ENCODE measurements at places on chromosomes 1 and 21. TPM values are rescaled to one million over a fixed set of nuclear protein-coding genes. Genes with fewer than 3 reads are reported as not detected.

Gene AGL
- total RNA-seq = 8.6 TPM

Gene NTNG1
- not detected for total RNA-seq

Gene TAS1R3
- total RNA-seq = 3.3 TPM

Gene GBP3
- 17.5 TPM for total RNA-seq

Gene CTSE
- total RNA-seq = not detected

Gene HAO2
- total RNA-seq = not detected

Gene CD2
- total RNA-seq = 150 TPM

Gene REG4
- total RNA-seq = 0.33 TPM

Gene GBP2
- total RNA-seq = 87.6 TPM

Gene CHI3L2
- 13.9 TPM for total RNA-seq

Gene PIGV
- total RNA-seq = 3.8 TPM

Gene LCE2A
- total RNA-seq = not detected

Gene AMPD1
- not detected for total RNA-seq

Gene ADORA3
- total RNA-seq = not detected

Gene EIF3I
- 110 TPM for total RNA-seq

Gene TSEN15
- total RNA-seq = 12.2 TPM

Gene EPHA8
- total RNA-seq = not detected

Gene SHE
- total RNA-seq = not detected

Gene RHEX
- not detected for total RNA-seq

Gene LIN28A
- not detected for total RNA-seq

Gene PODN
- not detected for total RNA-seq

Gene NIBAN1
- 20.4 TPM for total RNA-seq

Gene ILDR2
- total RNA-seq = 0.47 TPM

Gene DISC1
- total RNA-seq = 20.0 TPM

Gene C1orf216
- total RNA-seq = 2.9 TPM

Gene RAB29
- 11.7 TPM for total RNA-seq

Gene IFT25
- 12.7 TPM for total RNA-seq

Gene KRTAP7-1
- total RNA-seq = not detected

Gene CELA3B
- not detected for total RNA-seq

Gene PRELP
- not detected for total RNA-seq

Gene SLC16A4
- not detected for total RNA-seq

Gene PPP2R5A
- 44.3 TPM for total RNA-seq

Gene UBL4B
- not detected for total RNA-seq

Gene OR2L3
- not detected for total RNA-seq

Gene TMCC2
- total RNA-seq = 1.1 TPM

Gene LPAR3
- total RNA-seq = 0.87 TPM

Gene USH2A
- total RNA-seq = not detected

Gene FMO2
- not detected for total RNA-seq

Gene CFAP74
- total RNA-seq = not detected

Gene BRINP3
- total RNA-seq = not detected

Gene ECE1
- total RNA-seq = 63.6 TPM

Gene F13B
- not detected for total RNA-seq

Gene STIL
- total RNA-seq = 1.7 TPM

Gene FCER1G
- 2.0 TPM for total RNA-seq

Gene ANXA9
- total RNA-seq = not detected

Gene LORICRIN
- total RNA-seq = not detected

Gene PRKAA2
- total RNA-seq = not detected

Gene PBX1
- 0.96 TPM for total RNA-seq

Gene TIE1
- total RNA-seq = not detected

Gene PDZK1IP1
- total RNA-seq = not detected

Gene CD34
- total RNA-seq = not detected

Gene LIPI
- not detected for total RNA-seq

Gene CA6
- total RNA-seq = not detected

Gene GBP7
- not detected for total RNA-seq

Gene LRRC71
- total RNA-seq = not detected

Gene ARHGAP29
- total RNA-seq = not detected

Gene VWA5B1
- total RNA-seq = 0.08 TPM

Gene RIPPLY3
- total RNA-seq = not detected

Gene RGS18
- 0.95 TPM for total RNA-seq
